Heart left ventricle (tissue), 16 donors: ENCODE measurements at places on chromosomes 7 and 10. TPM values are rescaled to one million over a fixed set of nuclear protein-coding genes. Genes with fewer than 3 reads are reported as not detected.

DNA sequence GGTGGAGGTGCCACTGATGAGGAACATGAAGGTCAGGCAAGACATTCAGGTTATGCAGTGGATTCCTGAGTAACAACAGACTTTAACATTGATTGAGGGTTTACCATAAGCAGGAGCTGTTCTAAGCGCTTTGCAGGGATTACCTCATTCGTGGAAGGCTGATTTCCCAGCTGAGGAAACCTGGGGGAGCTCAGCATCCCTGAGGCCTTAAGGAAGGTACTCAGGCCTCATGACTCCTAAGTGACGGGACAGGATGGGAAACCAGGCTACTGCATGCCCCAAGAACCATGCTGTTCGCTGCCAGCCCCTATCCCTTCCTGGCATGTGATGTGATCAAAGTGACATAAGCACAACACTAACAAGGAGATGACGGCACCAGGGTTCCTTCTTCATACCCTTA, 143.6 kb upstream of the NFE2L3 start:
- no peak for DNase-seq

DNA sequence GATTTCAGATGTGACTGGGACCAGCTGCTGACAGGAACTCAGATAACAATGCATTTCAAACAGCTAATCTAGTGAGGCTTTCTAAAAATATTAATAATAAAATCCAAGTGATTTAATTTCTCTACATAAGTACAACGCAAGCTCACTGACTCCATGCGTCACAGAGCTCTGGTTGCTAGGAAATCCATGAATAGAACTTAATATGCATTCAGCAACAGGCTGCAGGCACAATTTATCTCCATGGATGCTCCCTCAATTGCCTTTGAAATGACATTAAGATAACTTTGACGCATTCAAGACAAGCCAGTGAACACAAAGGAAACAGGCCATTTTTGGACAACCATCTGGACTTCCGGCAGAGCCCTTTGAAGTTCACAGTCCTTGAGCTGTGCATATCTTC, 118.7 kb upstream of the COL1A2 start:
- no peak for DNase-seq

DNA sequence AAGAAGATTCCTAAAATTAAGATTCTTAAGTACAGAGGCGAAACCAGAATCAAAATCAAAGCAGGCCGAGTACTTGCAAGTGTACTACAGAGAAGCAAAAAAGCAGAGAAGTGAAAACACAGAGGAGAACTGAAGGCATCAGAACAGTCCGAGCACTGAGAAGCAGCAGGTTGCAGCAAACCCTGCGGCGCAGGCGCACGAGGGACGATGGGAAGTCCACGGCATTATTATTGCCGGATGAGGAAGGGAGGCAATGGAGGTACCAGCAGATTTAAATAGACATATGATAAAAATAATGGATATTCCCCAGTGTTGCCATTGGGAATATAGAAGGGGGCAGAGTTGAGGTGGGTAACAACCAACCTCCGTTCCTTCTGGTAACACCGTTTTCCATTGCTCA, 7.2 kb upstream of the SPAM1 start:
- DNase-seq: no peak

DNA sequence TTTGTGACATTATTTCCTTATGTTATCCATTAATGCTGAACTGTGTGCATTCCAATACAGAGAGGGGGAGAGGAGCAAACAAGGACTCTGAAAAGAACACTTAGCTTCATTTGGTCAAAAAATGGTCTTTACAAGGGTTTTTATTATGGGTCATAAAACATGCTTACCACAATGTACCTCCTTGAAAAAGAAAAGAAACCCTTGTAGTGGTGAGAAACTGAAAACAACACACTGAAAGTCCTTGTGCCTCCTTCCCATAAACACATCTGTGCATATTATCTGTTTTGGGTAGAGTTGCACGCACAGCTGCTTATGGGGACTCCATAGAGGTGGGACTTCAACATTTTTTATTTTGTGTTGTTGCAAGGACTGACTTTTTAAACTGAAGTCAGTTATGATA, 98.7 kb downstream of the CDK6 start:
- DNase-seq: no peak

DNA sequence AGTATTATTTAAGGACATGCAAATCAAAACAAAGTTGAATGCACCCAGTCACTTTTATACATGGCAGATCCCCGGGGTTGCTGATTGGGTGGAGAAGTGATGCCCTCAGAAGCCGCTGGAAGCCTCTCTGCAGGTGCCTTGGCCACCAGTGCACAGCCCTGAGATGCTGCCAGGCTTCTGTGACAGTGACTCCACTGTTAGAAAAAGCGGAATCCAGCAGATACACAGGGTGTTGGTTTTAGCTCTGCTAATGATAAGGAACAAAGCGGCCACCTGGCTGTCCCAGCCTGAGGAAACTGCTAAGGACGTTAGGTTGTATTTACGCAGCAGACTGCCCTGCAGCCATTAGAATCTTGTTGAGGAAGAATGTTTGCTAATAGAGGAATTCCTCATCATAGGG, 47.5 kb downstream of the JAKMIP3 start:
- peak; percentile 15 for DNase-seq

- peak; percentile 26 for DNase-seq
Observed at GRCh38 chr10:76675951-76676587, 961.5 kb downstream of the KCNMA1 start.

- DNase-seq: no peak
Observed at GRCh38 chr10:2994221-2994961, 73.0 kb upstream of the PFKP start.

Gene SEMA4G
- total RNA-seq: 0.79 TPM

GRCh38 chr7:158933468-158934139, 77.2 kb downstream of the DYNC2I1 start:
- DNase-seq: no peak

- no peak for DNase-seq
Observed at GRCh38 chr10:74859546-74859945, 33.1 kb downstream of the KAT6B start.

- no peak for DNase-seq
Observed at GRCh38 chr10:69153227-69153626, 26.8 kb upstream of the SUPV3L1 start.

GRCh38 chr10:96577069-96577468, 9.7 kb downstream of the TM9SF3 start:
- DNase-seq: no peak

DNA sequence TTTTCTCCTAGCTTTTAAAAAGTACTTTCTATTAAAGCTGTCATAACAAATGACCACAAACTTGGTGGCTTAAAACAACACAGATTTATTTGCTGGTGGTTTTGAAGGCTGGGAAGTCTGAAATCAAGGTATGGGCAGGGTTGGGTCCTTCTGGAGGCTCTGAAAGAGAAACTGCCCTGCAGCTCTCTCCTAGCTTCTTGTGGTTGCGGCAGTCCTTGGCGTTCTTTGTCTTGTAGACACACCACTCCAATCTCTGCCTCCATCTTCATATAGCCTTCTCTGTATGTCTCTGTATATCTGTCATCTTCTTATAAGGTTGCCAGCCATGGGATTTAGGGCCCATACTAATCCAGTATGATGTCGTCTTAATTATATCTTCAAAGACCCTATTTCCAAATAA, 79.4 kb upstream of the PRR15 start:
- no peak for DNase-seq

- peak; percentile 77 for DNase-seq
Observed at GRCh38 chr10:784403-785088, 95.1 kb upstream of the DIP2C start.

Gene STEAP2
- 7.3 TPM for total RNA-seq

GRCh38 chr7:1897861-1898627, 228.0 kb downstream of the ELFN1 start:
- DNase-seq: no peak

GRCh38 chr10:30959836-30960210, 71.8 kb downstream of the ZNF438 start:
- DNase-seq: no peak

DNA sequence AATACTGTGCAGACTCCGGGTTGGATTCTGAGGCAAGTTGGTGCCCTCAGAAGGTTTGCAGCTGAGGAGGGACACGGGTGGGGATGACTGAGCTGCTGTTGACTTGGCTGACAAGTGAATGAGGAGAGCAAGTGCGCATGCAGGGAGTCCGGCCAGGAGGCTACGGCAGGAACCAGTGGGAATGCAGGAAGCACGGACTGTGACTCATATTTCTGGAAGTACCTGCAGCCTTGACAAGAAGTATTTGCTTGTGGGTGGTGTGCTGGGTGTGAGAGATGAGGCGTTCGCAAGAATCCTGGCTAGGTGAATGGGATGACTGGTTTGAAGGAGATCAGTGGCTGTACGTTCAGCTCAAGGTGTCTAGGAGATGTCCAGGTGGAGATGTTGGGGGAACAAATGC, 30.8 kb upstream of the FXYD4 start:
- no peak for DNase-seq

GRCh38 chr10:121739114-121739513, 140.9 kb upstream of the FGFR2 start:
- DNase-seq: no peak

DNA sequence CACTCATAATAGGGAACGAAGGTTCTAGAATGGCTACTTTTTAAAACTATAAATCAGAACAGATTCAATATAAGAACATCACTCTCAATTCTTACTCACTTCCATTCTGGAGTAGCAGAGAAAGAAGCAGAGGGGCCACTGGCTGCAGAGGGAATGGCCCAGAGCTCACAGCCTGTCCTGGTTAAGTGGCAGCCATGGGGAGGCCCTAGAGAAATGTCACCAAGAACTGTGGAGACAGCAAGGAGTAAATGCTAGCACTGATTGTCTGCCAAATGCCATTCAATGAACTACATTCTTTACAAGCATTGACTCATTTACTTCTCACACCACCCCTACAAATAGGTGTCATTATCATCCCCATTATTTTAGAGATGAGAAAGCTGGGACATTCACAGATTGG, 74.6 kb upstream of the KCNMA1 start:
- DNase-seq: no peak

GRCh38 chr10:34022195-34022594, 687.7 kb upstream of the NRP1 start:
- DNase-seq: no peak

- no peak for DNase-seq
Observed at GRCh38 chr7:27688056-27688455, 25.4 kb upstream of the HIBADH start.

GRCh38 chr7:49805371-49806007, 32.1 kb downstream of the VWC2 start:
- no peak for DNase-seq

Gene MXI1
- total RNA-seq: 73.9 TPM

Gene FAM25C
- not detected for total RNA-seq

Gene SCART1
- total RNA-seq: 0.31 TPM

Gene NEURL1
- 0.59 TPM for total RNA-seq
